ENCODE measurements at places on chromosomes 11 and 22.

GRCh38 chr11:109138196-109138595 is 283.8 kb upstream of the C11orf87 start:
- DNase-seq: no peak

- no peak for DNase-seq
Observed at GRCh38 chr22:18909556-18909955, 3.4 kb downstream of the DGCR6 start.

DNA sequence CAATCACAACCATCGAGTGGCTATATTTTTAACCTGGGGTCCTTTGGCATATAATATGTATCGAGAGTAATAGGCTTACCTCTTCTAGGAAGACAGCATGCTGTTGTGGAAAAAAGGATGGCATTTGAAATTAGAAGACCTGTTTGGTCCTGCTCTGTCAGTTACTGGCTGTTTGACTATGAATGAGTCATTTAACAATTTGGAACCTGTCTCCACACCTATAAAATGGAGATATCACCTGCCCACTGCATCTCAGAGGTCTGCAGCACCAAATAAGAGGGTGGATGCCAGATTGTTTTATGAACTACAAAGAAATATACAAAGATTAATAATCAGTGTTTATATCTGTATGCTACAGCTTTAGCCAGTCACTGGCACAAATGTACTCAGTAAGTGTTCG is 60.8 kb downstream of the SLC25A17 start:
- no peak for DNase-seq

DNA sequence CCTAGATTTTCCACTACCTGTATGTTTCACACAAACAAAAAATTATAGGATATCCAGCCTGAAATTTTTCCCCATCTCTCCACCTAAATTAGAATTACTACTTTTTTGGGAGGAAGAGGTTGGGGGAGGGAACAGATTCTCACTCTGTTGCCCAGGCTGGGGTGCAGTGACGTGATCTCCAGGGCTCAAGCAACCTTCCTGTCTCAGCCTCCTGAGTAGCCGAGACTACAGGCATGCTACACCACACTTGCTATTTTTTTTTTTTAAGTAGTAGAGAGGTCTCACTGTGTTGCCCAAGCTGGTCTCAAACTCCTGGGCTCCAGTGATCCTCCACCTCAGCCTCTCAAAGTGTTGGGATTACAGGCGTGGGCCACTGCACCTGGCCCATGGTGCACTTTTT is 9.5 kb downstream of the JAML start:
- DNase-seq: no peak

DNA sequence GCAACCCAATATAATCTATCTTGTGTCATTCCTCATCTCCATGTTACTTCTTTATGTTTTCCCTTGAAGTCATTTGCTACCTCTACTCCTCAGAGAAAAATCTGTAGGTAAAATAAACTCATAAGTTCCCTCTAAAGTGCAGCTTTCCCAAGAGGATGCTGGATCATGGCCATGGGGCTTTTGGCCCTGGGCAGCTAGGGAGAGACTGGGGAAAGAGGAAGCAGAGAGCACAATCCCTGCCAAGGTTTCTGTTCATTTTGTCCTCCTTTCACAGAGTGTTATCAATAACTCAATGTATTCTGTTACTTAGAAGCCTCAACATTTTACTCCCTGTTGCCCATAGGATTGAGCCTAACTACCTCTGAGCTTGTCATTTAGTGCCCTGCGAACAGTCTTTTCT is 9.0 kb downstream of the RNF121 start:
- DNase-seq: no peak

- DNase-seq: no peak
Observed at GRCh38 chr11:29006668-29007067, 898.5 kb downstream of the METTL15 start.

DNA sequence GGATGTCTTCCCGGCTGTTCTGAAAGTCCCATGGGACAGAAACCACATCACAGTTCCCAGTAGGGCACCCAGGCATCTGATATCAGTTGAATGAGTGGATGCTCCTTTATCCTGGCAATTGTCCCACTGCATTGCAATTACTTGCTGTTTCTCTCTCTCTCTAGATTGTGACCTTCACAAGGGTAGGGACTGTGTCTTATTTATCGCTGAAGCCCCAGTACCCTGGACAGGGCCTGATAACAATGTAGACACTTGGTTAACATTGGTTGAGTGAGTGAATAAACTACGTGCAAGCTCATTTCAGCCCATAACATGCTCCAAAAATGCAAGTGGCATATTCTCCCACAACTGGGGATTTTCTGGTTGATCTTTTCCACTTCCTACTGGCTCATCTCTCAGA is 193.7 kb upstream of the NARS2 start:
- no peak for DNase-seq

DNA sequence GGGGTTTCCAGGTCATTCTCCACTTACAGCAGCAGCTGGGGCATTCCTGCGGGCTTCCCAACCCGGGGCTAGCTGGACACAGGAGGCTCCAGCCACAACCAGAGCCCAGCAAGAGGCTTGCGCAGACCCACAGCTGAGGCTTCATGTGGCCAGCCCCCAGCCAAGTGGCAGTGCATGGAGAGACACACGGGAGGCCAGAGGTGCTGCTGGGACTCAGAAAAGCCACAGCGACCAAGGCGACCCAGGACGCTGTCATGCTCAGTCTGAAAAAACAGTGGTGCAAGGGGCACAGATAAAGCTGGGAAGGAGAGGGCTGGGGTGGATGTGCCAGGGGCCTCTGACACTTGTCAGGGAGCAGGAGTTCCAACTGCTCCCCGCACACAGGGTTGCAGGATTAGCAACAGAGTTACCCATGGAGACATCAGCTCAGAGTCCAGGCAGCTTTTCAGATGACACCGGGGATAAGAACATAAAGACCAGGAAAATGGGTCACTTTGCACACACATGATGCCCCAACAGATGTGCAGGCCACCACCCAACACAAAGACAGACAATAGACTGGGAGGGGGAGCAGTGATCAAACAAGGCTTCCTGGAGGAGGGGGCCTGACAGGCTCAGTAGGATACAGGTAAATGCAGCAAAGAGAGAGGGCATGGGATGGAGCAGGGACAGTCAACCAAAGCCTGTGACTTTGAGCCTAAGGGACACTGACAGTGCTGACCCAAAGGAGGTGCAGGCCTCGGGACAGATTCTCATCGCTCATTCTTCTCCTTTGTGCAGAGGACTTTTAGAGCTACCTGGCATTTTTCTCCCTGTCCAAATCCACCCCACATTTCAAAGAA is 6.9 kb upstream of the NEAT1 start:
- no peak for DNase-seq

DNA sequence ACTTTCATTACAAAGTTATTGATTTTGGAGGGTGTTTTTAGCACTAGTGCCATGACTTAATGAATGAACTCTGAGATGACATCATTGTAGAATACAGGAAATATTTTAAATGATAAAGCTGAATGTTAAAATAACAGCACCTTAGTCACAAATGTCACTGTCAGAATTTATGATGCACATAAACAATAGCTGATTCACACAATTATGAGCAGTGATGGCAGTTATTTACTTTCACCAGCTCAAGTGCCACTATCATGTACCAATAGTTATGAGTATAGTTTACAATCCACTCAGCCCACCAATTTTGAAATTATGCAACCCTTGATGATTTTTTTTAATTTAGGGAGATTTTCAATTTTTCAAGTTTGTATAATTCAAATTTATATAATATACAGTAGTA is 23.0 kb downstream of the SERPING1 start:
- DNase-seq: no peak

DNA sequence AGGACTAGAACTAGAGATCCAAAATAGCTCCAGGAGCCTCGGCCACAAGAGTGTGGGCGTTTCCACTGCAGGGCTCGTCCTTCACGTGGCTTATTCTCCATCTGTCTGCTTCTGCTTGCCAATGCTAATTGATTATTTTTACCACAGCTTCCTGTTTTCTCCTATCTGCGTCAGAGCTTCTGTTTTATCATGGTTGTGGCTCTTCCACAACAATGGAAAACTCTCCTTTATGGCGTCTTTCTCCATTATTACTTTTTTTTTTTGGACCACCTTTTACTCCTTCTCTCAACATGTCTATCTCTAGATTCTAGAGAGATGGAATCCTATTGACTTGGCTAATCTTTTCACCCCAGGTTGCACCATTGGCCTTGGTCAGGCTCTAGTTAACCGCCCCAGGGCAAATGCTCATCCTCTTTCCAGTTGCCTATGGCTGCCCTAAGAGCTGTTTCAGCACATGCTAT is 25.9 kb downstream of the CAT start:
- DNase-seq: no peak

GRCh38 chr11:256952-257737 is 20.4 kb downstream of the PSMD13 start:
- DNase-seq: no peak

- DNase-seq: no peak
Observed at GRCh38 chr11:82865841-82866240, 34.4 kb downstream of the PRCP start.

- no peak for DNase-seq
Observed at GRCh38 chr11:119266517-119267255, 50.2 kb downstream of the MCAM start.

DNA sequence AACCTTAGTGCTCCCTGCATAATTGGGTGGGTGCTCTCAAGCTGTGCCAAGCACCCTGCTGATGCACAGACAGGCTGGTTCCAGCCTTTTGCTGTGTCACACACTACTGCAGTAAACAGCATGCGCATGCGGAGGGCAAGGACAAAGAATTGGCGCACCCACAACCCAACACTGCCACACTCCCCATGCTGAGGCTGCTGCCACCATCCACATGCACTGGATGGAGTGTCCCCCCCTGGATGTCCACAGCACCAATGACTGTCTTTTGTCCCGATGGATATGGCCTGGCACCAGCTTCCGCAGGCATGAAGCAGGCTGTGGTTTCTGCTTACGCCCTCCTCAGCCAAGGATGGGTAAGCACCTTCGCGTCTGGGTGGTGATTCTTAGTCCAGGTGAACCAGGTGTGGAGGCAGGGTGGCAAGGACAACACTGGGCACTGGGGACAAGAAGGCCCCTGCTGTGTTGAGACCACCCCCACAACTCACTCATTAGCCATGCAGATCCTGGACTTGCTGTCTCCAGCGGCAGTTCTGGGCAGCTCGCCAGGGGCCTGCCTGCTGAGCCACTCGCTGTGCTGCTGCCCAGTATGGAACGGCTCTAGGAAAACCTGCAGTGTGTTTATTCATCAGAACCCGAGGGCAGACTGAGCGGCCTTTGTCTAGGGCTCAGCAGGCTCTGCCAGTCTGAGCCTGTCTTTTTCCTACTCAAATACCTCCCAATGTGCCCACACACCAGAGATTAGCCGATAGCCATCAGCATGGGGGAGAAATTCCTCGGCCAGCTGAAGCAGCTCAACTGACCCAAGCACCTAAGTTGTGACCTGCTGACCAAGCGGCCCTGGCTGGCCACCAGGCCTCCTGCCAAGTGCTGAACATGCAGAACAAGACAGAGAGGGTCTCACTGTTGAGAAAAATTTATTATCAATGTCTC is 8.2 kb upstream of the NAP1L4 start:
- peak; percentile 41 for DNase-seq

GRCh38 chr11:126333142-126333541 is 22.3 kb upstream of the ST3GAL4 start:
- no peak for DNase-seq

GRCh38 chr22:22037229-22037628 is 54.6 kb upstream of the TOP3B start:
- DNase-seq: no peak

DNA sequence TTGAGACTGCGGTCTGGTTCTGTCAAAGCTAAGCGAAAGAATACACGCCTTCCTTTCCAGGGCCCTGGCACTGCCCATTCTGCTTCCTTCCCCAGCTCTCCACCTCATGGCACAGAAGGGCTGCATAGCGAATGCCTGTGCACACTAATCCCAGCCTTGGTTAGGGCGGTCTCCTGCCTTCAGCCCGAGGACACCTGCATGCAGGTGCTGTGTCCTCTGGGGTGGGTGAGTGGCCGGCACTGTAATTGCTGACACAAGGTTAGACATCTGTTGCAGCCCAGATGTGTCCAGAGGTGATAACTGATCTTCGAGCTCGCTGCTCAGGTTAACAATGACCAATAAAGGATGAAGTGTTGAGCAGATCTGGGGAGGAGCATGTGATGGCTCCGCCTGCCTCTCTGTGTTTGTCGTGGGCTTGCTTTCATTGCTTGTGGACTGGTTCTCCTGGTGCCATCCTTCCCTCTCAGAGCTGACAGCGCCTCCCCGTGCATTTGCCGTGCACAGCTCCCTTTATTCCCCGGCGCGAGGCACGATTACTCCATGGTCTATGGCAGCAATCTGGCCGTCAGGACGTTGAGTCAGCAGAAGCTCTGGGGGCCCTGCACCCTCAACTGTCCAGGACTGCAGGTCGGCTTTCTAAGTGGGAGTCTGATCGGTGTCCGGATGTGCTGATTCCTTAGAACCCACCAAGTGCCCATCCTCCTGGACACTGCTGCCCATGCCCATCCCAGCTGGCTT is 1088.2 kb downstream of the BRD1 start:
- DNase-seq: no peak

DNA sequence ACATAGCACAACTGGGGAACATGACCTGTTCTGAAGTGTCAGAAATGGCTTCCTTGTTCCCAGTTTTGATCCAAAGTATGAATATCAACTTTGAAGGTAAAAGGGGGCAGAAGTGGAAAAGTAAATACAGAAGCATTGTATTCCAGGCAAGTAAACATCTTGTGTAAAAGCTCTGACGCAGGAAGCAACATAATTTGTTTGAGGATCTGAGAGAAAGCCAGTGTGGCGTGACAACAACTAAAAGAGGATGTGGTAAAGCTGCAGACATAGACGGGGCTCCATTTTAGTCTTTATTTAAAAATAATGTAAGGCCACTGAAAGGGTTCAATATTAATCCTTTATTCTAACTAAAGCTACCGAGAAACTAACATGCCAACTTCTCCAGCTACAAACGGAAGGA is 310.2 kb downstream of the DLG2 start:
- DNase-seq: no peak

DNA sequence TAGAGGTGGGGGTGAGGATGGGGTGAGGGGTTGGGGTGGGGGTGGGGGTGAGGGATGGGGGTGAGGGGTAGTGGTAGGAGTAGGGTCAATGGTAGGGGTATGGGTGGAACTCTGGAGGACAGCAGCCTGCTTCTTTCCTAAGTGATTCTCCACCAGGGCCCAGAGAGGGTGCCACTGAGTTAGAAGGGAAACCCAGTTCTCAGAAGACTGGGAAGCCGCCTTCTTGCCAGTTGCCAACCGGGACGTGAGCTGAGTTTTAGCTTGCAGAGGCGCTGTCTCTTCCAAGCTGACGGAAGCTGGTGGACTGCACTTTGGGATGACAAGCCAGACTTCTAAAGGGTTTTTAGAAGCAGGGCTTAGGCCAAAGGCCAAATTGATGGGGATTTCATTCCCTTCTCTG is 104.4 kb downstream of the NAT10 start:
- DNase-seq: no peak

Measured in muscle of arm (tissue), 14 donors.